ENCODE measurements at places on chromosomes 7 and 10.

DNA sequence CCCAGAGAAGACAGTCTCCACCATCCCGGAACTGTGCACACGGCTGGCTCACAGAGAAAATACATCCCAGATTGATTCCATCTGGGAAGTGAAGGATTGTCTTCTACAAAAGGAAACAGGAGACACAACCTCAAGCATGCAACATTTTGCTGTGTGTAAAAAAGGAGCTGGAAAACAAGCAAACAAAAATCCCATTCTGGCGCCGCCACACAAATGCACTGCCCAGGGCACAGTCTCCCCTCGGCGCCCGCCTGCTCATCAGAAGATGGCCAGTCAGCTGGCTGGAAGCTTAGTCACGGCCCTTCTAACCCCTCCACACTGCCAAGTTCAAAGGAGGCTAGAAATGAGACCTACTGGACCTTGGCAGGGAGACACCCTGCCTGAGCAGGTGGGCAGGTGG, 14.1 kb upstream of the CYTH3 start:
- DNase-seq, result no peak

DNA sequence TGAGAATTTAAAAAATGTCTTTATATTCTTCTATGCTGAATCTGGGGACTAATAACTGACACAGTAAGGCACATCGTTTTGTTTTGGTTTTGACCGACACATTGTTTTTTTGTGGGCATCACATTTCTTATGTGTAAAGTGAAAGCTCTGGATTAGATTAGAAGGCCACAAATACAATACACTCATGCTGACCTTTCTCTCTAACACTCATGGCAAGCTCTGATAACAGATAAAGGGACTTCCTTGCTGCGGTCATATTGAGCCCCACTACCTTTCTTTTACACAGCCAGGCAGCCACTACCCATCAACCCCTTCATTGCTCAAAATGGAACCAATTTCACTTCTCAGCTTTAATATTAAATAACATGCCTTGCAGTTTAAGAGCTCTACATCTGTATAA, 26.0 kb downstream of the PPP1R3A start:
- no peak for DNase-seq

- no peak for DNase-seq
These were observed 239.7 kb upstream of the INHBA start for GRCh38 chr7:41942468-41943093.

GRCh38 chr10:44427037-44427436, 42.1 kb upstream of the CXCL12 start:
- no peak for DNase-seq

DNA sequence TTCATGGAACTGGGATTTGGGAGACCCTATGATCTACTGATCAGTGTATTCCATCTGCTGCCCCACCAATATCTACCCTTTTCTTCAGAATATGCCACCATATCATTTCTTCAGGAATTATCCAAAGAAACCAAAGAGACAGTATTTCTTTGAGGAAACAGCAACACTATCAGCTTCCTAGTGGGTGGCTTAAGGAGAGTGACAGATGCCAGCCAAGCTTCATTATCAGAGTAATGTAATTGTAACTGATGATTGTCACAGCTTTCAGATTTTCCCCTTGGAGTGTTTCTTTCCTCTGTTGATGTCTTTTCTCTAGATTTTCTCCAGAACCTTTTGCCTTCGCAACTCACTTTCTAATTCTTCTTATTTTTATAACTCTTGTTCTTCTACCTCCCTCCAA, 934.4 kb upstream of the LRRN3 start:
- DNase-seq, result no peak

Measured in bone marrow (tissue), 2 donors.